ENCODE measurements at places on chromosomes 7 and 10. TPM values are rescaled to one million over a fixed set of nuclear protein-coding genes. Genes with fewer than 3 reads are reported as not detected.

Gene MKI67
- polyA plus RNA-seq = 0.70 TPM

Gene GOLGA7B
- polyA plus RNA-seq = 0.62 TPM

- H3K27me3 ChIP-seq = no peaks in the 10 kb centered on the region
- H3K4me3 ChIP-seq = no peak overlapping the region
- no peak for DNase-seq
- H3K27ac ChIP-seq = no peak overlapping the region
- no peaks in the 10 kb centered on the region for H3K36me3 ChIP-seq
These were observed 18.0 kb upstream of the NPVF start for GRCh38 chr7:25246306-25246705.

- H3K4me3 ChIP-seq = no peak overlapping the region
- no peak overlapping the region for H3K27ac ChIP-seq
- DNase-seq = no peak
- H3K36me3 ChIP-seq = peaks cover 27% of the 10 kb centered on the region
These were observed 53.8 kb downstream of the APBB1IP start for GRCh38 chr10:26491934-26492333.

GRCh38 chr7:148503900-148504487 lies 86.6 kb upstream of the C7orf33 start:
- no peaks in the 10 kb centered on the region for H3K4me1 ChIP-seq

DNA sequence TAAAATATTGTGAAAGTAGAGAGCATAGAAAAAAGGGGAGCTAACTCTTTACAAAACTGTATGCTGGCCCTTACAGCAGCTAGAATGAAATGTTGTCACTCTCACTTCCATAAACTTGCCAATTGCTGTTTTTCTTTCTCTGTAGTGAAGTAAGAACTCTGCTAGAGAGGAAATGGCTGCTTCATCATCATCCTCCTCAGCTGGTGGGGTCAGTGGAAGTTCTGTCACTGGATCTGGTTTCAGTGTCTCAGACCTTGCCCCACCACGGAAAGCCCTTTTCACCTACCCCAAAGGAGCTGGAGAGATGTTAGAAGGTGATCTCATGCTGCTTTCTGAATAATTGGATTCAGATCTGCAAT lies 7.6 kb upstream of the ASCC1 start:
- H3K36me3 ChIP-seq = peaks cover 28% of the 10 kb centered on the region
- no peak overlapping the region for H3K4me3 ChIP-seq
- no peaks in the 10 kb centered on the region for H3K27me3 ChIP-seq
- H3K27ac ChIP-seq = no peak overlapping the region
- DNase-seq = no peak

GRCh38 chr10:82943142-82943541 lies 1068.1 kb downstream of the NRG3 start:
- no peak overlapping the region for H3K27ac ChIP-seq
- H3K27me3 ChIP-seq = no peaks in the 10 kb centered on the region
- no peak overlapping the region for H3K4me3 ChIP-seq

DNA sequence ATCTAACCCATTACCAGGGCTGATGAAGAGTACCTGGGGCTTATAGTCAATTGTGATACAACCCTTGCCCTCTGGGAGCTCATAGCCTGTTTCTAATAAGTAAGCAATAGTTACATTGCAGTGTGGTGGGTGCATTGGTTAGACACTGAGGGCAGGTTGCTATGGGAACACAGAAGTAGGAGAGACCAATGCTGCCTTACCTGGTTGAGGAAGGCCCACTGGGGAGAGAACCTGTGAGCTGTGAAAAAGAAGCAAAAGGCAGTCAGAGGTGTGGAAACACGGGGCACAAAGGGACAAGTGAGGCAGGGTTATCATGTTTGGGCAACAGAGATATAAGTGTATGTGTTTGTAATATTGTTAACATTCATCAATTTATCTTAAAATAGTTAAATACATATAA lies 51.9 kb downstream of the WDFY4 start:
- H3K4me1 ChIP-seq = no peaks in the 10 kb centered on the region
- DNase-seq = no peak
- H3K27ac ChIP-seq = no peak overlapping the region
- H3K4me3 ChIP-seq = no peak overlapping the region
- H3K27me3 ChIP-seq = no peaks in the 10 kb centered on the region

GRCh38 chr7:97868788-97869187 lies 3.4 kb downstream of the ASNS start:
- H3K4me3 ChIP-seq = no peak overlapping the region
- DNase-seq = no peak
- no peak overlapping the region for H3K27ac ChIP-seq
- no peaks in the 10 kb centered on the region for H3K27me3 ChIP-seq

- H3K4me3 ChIP-seq = no peak overlapping the region
- H3K4me1 ChIP-seq = no peaks in the 10 kb centered on the region
- no peaks in the 10 kb centered on the region for H3K27me3 ChIP-seq
- no peaks in the 10 kb centered on the region for H3K36me3 ChIP-seq
These were observed 159.5 kb upstream of the ZMIZ1 start for GRCh38 chr10:78909221-78909620.

Gene OR9A2
- not detected for polyA plus RNA-seq

Gene SCIN
- polyA plus RNA-seq = not detected

GRCh38 chr10:13681095-13681494 lies 94.3 kb downstream of the PRPF18 start:
- no peaks in the 10 kb centered on the region for H3K36me3 ChIP-seq
- H3K27ac ChIP-seq = no peak overlapping the region
- no peak overlapping the region for H3K4me3 ChIP-seq
- no peak for DNase-seq
- H3K27me3 ChIP-seq = no peaks in the 10 kb centered on the region

- H3K4me3 ChIP-seq = no peak overlapping the region
- H3K36me3 ChIP-seq = no peaks in the 10 kb centered on the region
- no peak for DNase-seq
These were observed 737 bp downstream of the CABCOCO1 start for GRCh38 chr10:61663466-61663865.

DNA sequence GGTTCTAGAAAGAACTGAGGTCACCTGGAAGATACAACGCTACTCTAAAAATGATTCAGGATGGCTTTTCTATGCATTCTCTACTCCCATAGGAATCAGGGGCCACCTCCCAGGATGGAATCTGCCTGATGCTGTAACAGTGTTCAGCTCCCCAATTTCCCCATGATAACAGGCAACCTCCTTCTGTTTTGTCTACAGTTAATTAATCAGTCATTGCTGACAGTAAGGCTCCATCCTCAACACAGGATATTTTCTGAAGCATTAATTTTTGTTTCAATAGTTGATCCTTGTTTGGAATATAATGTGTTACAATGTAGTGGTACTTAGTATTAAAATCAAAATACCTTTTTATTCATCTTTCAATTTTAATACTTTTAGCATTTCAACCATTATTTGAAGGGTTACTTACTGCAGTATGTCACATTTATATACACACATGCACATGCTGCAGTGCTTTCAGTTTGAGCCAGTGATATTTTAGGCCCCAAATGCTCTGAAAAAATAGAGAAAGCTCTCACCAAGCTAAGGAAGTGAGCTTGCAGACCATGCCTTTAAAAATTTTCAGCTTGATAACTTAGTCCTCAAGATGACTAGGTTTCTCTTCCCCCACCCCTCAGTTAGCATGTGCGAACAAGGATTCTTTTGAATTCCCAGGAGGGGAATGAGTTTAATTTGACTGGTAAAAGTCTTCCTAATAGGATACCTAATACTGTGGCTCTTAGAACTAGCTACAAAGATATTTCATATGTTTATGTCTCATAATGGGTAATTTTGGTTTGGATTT lies 592 bp upstream of the PIK3CG start:
- no peaks in the 10 kb centered on the region for H3K27me3 ChIP-seq
- DNase-seq = no peak
- peak overlapping the region; percentile 74 for H3K27ac ChIP-seq
- H3K4me3 ChIP-seq = peak overlapping the region; percentile 74
- H3K36me3 ChIP-seq = peaks cover 16% of the 10 kb centered on the region
- H3K4me1 ChIP-seq = peaks cover 56% of the 10 kb centered on the region

GRCh38 chr7:8423057-8423456 lies 10.4 kb upstream of the NXPH1 start:
- no peak overlapping the region for H3K27ac ChIP-seq
- no peak overlapping the region for H3K4me3 ChIP-seq
- DNase-seq = no peak
- H3K36me3 ChIP-seq = no peaks in the 10 kb centered on the region
- no peaks in the 10 kb centered on the region for H3K27me3 ChIP-seq
- no peaks in the 10 kb centered on the region for H3K4me1 ChIP-seq

- peaks cover 5% of the 10 kb centered on the region for H3K4me1 ChIP-seq
- no peak overlapping the region for H3K4me3 ChIP-seq
- DNase-seq = no peak
These were observed 1.5 kb downstream of the CTBP2 start for GRCh38 chr10:125158601-125159485.

- H3K4me1 ChIP-seq = no peaks in the 10 kb centered on the region
- no peaks in the 10 kb centered on the region for H3K27me3 ChIP-seq
- DNase-seq = no peak
- no peak overlapping the region for H3K4me3 ChIP-seq
- H3K36me3 ChIP-seq = no peaks in the 10 kb centered on the region
These were observed 32.1 kb upstream of the PSMG3 start for GRCh38 chr7:1601956-1602355.

DNA sequence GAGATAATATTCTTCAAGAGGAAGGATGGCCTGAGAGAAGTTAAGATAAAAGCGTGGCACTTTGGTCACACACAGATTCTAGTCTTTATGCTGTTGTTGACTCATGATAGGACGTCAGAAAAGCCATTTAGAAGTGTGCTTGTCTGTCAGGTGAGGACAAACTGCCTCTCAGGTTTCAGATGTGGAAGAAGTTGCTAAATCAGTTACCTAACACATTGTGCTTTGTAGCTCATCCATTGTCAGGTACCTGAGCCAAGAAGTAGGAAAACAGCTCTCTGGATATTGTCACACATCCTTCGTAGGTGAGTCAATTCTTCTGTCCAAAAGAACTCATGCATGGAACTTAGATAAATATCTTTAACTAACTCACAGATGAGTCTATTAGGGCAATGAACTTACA lies 49.5 kb upstream of the PHYHIPL start:
- H3K27me3 ChIP-seq = no peaks in the 10 kb centered on the region
- H3K4me1 ChIP-seq = no peaks in the 10 kb centered on the region
- no peak overlapping the region for H3K27ac ChIP-seq
- no peak overlapping the region for H3K4me3 ChIP-seq
- H3K36me3 ChIP-seq = no peaks in the 10 kb centered on the region
- no peak for DNase-seq

DNA sequence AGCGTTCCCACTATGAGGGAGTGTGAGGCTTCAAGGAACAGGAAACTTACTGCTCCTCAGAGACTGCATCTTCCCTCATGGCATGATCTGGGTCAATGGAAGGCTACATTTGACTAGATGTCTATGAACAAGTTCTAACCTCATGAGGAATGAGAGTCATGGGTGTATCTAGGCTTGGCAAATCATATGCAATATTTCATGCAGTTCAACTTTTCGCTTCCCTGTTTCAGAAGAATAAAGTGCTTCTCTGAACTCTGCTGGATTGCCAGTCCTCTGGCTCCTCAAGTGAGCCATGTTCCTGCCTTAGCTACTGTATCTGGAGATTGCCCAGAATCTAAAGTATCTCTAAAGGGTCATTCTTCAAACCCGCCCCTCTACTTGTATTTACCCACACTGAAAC lies 54.3 kb upstream of the SEMA3A start:
- no peaks in the 10 kb centered on the region for H3K36me3 ChIP-seq
- DNase-seq = no peak
- H3K4me3 ChIP-seq = no peak overlapping the region
- H3K27ac ChIP-seq = no peak overlapping the region
- no peaks in the 10 kb centered on the region for H3K4me1 ChIP-seq

DNA sequence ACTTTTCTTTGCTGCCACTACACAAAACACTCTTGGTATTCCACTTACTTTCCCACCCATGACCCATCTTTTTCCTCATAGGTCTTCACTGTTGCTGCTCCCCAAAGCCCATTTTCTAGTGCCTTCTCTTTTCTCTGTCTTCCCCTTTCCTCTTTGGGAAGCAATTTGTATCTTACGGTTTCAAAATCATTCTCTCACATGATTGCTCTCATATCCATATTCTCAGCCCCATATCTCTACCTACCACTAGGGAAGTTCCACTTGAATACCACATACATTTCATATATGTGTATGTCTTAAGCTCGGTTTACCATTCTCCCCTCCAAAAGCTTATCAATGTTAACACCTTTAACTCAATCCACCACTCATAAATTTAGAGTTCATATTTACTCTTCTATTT lies 3.2 kb upstream of the UBE2D1 start:
- H3K36me3 ChIP-seq = no peaks in the 10 kb centered on the region
- DNase-seq = no peak
- no peak overlapping the region for H3K4me3 ChIP-seq
- peaks cover 11% of the 10 kb centered on the region for H3K4me1 ChIP-seq

Gene C7orf33
- polyA plus RNA-seq = not detected

DNA sequence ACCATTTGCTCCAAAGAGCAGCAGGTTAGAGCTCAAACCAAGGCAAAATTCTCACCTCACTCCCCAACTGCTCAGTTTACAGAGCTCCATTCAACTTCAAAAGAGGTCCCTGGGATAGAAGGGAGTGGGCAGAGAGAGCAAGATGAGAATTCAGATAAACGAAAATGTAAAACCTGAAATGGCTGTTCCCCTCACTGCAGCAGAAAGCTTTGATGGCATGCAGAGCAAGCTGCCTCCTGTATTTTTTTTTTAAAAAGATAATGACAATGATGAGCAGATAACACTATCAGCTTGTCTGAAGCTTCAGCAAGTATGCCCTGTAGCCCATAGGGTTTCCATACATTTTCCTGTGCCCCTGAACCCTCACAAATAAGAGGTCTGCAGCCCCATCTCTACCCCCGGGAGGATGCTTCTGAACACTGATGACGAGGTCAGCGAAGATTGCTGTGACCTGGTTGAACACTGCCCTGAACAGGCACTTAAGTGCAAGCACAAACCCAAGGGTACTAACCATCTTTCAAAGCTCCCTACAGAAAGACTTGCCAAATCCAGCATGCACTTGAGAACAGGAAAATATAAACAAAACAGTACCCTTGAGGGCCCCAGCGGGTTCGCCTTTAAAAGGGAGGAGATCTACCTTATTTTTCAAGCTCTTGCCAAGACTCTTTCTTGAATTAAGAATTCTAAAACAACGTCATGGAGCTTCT lies 81.3 kb downstream of the GLI3 start:
- no peak for DNase-seq
- H3K4me3 ChIP-seq = no peak overlapping the region
- H3K27ac ChIP-seq = no peak overlapping the region
- no peaks in the 10 kb centered on the region for H3K36me3 ChIP-seq

DNA sequence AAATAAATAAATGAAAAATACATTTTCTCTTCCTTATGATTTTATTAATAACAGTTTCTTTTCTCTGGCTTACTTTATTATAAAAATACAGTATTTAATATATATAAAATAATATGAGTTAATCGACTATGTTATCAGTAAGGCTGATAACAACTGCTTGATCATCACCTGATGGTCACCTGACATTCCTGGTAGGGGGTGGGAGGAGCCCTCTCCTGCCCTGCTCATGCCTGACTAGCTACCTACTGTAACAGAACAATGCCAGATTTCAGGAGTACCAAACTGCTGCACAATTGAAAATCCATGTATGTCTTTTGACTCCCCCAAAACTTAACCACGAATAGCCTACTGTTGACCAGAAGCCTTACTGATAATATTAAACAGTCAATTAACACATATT lies 1.3 kb upstream of the APBB1IP start:
- peaks cover 32% of the 10 kb centered on the region for H3K4me1 ChIP-seq
- H3K27me3 ChIP-seq = no peaks in the 10 kb centered on the region
- no peaks in the 10 kb centered on the region for H3K36me3 ChIP-seq
